EH (cell line): ENCODE measurements at places on chromosomes 4 and X.

GRCh38 chrX:71167031-71167781 lies 22.6 kb downstream of the NLGN3 start:
- DNase-seq = no peak

- no peak for DNase-seq
These were observed 49.8 kb upstream of the C1QTNF7 start for GRCh38 chr4:15378062-15378461.

- DNase-seq = peak; percentile 89
These were observed 63.2 kb downstream of the ANAPC10 start for GRCh38 chr4:145034727-145035211.

DNA sequence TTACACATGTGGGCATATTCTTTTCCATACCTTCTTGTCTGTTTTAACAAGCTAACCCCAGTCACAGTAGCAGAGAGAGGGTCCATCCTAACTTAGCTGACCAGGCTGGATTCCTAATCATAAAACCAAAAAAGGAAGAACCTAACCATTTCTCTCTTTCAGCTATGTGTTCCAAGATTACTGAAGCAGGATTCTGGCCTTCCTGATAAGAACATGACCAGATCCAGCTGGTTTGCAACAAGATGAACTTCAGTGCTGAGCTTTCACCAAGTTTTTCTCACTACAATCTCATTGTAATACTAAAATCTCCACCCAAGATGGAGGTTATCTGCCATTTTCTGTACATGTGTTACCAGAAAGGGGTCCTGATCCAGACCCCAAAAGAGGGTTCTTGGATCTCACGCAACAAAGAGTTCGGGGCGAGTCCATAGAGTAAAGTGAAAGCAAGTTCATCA lies 20.4 kb upstream of the UBA6 start:
- DNase-seq = no peak

DNA sequence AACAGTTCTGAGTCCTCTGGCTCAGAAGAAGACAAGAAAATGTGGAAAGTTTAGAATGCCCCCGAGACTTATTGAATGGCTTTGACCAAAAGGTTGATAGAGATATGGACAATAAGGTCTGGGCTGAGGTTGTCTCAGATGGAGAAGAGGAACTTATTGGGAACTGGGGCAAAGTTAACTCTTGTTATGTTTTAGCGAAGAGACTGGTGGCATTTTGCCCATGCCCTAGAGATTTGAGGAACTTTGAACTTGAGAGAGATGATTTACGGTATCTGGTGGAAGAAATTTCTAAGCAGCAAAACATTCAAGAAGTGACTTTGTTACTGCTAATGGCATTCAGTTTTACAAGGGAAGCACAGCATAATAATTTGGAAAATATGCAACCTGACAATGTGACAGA lies 1549.3 kb upstream of the ADGRL3 start:
- no peak for DNase-seq

DNA sequence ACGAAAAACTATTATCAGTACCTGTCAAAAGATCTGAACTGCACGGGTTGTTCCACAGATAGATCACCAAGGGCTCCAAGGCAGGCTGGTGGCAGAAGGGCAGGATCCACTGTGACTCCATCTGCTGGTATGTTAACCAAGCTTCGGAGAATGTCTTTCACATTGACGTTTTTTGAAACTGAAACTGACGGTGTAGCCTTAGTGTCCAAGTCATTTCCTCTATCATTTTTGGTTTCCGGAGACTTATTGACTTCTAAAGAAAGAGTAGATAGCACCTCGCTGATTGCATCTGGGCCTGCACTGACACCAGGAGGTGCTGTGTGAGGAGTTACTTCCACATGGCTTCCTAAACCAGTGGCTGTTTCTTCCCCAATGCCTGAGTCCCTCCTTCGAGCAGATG lies 186.9 kb downstream of the LRBA start:
- DNase-seq = no peak

GRCh38 chr4:148023512-148024181 lies 291.8 kb downstream of the ARHGAP10 start:
- no peak for DNase-seq

- no peak for DNase-seq
These were observed 61.8 kb downstream of the FHDC1 start for GRCh38 chr4:152997771-152998487.

GRCh38 chr4:76589402-76589801 lies 154.4 kb downstream of the SHROOM3 start:
- DNase-seq = peak; percentile 91

GRCh38 chr4:8872402-8873291 lies 1.0 kb upstream of the HMX1 start:
- DNase-seq = no peak

DNA sequence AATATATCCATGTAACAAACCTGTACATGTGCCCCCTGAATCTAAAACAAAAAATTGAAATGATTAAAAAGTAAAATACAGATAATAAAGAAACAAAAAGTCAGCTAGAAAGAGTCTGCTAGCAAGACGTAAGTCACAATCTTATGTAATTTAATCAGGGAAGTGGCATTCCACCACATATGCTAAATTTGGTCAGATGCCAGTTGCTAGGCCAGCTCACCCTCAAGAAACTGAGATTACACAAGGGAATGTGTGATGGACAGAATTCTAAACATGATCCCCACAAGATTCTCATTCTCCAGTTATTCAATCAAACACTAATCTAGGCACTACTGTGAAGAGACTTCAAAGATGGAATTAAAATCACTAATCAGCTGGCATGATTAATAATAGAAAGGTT lies 689.3 kb downstream of the CENPC start:
- DNase-seq = peak; percentile 29

DNA sequence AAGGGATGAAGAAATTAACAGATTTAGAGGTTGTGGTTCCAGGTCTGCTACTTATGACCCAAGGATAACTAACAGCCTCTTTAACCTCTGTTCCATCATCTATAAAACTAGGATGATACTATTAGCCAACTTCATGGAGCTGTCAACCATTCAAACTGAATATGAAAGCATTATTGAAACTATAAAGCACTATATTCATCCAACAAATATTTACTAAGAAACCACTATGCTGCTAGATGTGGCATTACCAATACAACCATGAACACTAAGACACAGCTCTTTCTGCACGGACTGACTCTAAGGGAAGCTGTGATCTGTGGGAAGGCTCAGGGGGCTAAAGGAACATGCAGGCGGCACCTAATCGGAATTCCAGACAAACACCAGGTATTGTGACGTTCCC lies 66.0 kb downstream of the APBB2 start:
- no peak for DNase-seq

- DNase-seq = peak; percentile 35
These were observed 53.7 kb downstream of the ANAPC10 start for GRCh38 chr4:145044341-145044740.

DNA sequence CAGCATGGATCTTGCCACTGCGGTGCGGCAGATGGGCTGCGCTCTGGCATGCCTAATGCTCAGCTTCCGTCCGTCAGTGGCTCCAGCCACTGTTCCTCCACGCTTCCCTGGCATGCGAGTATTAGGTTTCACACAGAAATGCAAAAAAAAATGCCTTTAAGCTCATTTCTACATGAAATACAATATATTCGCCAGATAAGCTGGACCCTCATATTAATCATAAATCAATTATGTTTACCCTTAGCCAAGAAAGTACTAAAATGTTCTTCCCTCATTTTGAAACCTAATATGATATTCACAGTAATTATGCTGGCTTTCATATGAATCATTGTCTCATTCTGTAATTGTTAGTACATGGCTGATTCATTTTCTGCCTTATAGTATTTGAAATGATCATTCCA lies 115.5 kb upstream of the FAM241A start:
- DNase-seq = peak; percentile 1

GRCh38 chrX:107826238-107827029 lies 768 bp downstream of the MID2 start:
- peak; percentile 66 for DNase-seq

DNA sequence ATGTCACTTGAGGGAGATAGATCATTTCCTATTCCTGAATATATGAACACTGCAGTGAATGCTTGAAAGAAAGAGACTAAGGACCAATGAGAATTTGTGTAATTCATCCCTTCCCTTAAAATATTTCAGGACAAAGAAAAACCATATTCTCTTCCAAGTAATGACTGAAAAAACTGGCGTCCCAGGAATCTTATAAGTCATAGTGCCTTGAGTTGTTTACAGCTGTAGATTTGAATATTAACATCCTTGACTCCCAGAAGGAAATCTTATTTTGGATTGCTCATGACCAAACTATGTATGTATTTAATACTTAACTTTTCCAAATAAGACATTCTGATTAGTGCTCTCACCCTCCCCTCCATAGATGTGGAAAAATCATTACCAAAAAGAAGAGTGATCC lies 55.5 kb downstream of the CLDN22 start:
- DNase-seq = peak; percentile 85

- no peak for DNase-seq
These were observed 32.6 kb downstream of the DOCK11 start for GRCh38 chrX:118528071-118528737.

GRCh38 chr4:82691431-82691830 lies 107.2 kb downstream of the SCD5 start:
- DNase-seq = peak; percentile 32

DNA sequence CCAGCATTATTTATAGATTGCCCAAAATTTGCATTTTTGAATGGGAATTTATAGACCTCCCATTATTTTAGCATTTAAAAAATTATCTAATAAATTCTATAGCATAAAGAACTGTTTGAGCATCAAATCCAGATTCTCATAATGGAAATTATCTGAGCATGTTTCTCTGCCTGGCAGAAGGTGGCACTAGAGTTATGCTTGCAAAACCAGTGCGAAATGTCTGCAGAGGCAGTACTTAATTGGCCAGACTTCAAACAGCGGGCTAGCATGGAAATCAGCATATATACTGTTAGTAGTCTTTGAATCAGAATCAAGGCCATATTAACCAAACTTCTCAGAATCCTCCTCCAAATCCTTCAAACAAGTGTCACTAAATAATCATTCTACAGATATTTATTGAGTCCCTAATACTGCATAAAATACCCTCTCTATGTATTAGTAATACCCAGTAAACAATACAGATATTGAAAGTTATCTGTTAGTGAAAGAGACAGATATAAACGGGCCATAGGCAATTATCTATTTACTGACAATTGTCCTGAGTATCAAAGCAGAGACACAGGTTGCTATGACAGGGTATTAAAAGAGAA lies 78.7 kb upstream of the DCLK2 start:
- DNase-seq = peak; percentile 87

DNA sequence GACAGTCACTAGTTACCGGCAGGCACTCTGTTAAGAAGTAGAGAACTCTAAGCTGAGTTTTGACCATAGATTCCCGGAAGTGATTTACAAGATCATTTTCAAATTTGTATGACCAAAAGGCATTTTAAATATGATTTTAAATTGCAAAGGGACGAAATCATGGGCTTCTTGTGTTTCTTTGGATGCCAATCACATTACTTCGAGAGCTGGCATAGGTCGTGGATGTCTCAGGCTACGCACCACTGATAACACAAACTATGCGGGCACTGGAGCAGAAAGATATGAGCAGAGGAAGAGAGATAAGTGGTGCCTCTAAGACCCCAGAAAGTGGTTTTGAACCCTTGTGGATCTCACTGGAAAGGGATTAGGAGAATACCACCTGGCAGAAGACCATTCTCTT lies 294.2 kb upstream of the FTHL17 start:
- DNase-seq = peak; percentile 11

DNA sequence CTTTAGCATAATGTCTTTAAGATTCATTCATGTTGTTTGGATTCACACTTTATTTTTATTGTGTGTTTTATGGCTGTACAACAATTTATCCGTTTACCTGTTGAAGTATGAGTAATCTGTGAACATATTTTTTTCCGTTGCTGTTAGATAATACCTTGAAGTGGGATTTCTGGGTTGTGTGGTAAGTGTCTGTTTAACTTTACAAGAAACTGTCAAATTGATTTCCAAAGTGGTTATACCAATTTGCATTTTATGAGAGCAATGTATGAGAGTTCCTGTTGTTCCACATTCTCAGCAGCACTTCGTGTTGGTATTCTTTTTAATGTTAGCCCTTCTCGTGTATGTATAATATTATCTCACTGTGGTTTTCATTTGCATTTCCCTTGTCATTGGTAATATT lies 53.6 kb downstream of the USP53 start:
- no peak for DNase-seq

GRCh38 chr4:128589384-128589965 lies 220.0 kb upstream of the JADE1 start:
- DNase-seq = no peak

DNA sequence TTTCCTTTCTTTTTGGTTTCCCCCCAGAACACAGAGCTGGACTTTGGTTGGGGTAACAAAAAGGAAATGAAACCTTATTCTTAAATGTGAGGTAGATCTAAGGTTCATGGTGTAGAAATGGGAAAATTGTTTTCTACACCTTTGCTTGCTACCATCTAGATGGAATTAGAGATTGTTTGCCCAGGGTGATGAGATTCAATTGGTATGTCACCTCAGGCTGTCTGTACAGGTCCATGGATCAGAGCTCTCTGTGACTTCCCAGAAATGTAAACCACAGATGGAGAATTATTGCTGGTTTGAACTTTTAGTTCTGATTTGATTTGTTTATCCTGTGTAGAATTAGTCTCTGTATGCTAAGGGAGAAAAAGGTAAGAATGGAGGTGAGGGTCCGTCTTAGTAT lies 146.7 kb downstream of the PCDH7 start:
- DNase-seq = peak; percentile 3

DNA sequence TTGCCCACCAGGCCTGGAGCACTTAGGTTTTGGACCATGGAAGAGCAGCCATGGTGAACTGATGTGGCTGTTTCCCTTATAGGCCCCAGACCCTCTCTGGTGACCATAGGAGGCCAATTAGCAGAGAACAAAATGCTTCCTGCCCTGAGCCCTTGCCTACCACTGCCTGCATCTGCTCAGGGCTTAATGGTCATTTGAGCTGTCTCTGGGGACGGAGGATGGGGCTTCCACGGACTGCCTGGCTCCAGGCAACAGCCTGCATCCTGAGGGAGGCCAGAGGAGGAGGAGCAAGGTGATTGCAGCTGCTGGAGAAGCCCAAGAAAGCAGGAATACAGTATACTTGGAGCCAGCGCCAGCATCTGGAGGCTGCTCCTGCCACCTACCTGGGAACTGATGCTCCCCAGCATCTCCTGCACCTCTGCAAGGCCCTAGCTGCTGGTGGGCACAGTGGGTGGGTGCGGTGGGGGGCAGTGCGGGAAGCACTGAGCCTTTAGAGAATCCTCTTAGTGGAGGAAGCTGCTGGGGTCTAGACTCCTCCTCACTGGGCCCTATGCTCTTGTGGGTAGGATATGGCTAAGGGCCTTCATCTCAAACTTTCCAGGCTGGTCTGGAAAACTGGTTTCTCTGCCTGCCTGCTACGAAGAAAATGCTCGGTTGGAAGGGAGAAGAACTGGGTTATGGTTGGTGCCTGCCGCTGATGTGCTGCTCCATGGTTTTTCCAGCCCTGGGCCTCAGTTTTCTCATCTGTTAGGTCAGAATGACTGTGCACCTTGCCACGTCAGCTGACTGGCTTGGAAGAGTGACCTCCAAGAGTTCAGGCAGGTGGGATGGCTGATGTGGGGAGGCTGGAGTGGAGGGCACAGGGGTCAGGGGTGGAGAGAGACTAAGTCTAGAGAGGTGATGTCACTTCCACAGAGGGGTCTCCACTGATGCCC lies 158.8 kb upstream of the PJA1 start:
- DNase-seq = no peak

GRCh38 chrX:51891821-51892551 lies 1.4 kb upstream of the MAGED1 start:
- peak; percentile 93 for DNase-seq
